MM.1S (cell line): ENCODE measurements at places on chromosomes 2 and 18.

DNA sequence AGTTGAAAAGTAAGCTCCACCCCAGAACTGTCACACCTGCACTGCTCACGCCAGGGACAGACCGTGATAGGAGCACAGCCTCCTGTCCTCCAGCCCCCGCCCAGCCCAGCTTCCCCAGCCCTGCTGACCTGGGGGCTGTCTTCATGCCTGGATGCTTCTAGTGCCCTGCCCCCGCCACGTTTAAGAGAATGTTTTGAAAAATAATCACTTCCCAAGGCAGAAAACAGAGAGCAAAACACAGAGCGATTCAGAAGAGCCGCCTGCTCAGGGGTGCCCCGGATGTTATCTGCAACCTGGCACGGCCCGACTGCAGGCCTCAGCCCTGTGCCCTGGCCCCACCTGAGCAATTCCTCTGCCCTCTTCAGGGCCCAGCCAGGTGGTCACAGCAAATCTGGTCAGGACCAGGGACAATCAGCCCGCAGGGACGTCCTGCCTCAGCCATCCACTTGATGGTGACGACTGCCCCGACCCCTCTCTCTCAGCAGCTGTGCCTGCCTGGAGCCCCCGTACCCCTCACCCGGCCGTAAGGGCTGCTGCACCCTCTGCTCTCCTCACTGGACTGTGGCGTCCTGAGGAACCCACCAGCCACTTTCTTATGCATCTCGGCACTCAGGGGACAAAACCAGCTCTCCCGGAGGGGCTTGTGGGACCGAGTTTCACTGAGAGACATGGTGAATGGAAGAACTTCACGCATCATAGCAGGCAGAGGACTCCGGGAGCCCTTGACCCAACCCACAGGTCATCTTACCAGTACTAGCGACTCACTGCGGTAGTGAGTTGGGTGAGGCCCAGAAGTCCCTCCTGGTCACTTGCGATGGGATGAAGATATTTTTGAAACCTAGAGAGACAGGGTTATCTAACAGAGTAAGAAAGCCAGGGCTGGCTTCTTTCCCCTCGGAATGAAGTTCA, 30.2 kb downstream of the ADI1 start:
- no peak for DNase-seq

GRCh38 chr2:55147531-55147930, 84.6 kb downstream of the CLHC1 start:
- no peak for DNase-seq

- DNase-seq = no peak
Observed at GRCh38 chr2:97963880-97964279, 31.9 kb downstream of the TMEM131 start.

DNA sequence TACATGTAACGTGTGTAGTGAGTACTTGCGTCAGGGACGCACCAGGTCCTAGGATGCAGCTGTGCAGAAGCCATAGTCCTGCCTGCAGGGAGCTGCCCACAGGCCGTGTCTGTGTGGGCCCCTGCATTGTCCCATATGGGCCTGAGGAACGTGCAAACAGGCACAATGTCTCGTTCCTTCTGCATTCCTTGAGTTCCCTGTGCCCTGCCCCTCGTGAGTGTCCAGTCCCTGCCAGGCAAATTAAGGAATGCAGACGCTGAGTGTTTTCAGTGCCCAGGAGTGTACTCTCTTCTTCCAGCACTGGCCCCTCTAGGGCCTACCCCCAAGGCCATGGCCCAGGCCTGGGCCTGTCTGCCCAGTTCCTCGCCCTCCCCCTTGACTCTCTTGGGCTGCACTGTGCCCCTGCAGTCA, 61.8 kb downstream of the FAM168B start:
- no peak for DNase-seq

DNA sequence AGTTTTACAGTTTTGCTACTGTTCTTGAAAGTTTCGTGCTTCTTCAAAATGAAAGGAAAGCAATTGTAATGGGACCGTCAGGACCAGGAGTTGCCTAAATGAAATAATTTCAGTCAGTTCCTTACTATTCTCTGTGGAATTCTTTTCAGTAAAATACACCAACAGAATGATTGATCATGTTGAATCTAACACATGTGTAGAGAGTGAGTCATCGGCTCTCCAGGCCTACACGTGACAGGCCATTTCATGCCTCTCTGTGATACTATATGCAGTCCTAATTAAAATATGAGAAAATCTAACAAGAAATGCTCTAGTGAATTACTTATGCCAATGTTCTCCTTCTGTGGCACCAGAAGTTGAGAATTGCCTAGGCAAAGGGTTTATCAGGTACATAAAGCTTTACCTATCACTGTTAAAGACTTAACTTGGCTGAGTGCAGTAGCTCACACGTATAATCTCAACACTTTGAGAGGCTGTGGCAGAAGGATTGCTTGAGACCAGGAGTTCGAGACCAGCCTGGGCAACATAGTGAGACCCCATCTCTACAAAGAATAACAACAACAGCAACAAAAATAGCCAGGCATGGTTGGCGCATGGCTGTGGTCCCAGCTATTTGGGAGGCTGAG, 199.4 kb downstream of the LRRTM1 start:
- DNase-seq = no peak

- no peak for DNase-seq
Observed at GRCh38 chr2:75667884-75668283, 21.3 kb downstream of the MRPL19 start.

DNA sequence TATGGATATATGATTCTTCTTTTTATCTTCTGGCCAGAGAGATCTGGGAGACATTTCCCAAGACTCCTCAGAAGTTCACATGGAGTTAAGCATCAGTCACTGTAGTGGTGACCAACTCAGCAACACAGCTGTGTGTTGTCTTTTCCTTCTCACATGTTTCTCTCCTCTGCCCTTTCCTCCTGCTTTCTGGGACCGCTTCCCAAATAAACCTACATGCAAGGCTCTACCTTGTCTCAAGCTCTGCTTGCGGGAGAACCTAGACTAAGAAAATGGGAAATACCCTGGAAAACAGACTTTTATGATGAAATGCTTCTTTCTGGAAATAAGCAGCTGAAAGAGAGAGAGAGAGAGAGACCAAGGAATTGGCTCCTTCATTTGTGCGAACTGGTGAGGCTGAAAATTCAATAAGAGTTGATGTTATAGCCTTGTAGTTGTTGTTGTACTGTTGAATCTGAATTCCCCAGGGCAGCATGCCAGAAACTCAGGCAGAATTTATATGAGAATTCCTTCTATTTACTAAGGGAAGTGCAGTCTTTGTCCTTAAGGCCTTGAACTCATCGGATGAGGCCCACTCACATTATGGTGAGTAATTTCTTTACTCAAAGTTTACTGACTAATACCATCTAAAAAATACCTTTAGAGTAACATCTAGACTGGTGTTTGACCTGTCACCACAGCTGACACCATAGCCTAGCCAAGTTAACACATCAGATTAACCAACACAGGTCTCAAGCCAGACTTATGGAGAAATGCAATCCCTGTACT, 22.7 kb upstream of the DSC1 start:
- DNase-seq = no peak

- DNase-seq = no peak
Observed at GRCh38 chr18:32328379-32328778, 138.5 kb downstream of the MEP1B start.

DNA sequence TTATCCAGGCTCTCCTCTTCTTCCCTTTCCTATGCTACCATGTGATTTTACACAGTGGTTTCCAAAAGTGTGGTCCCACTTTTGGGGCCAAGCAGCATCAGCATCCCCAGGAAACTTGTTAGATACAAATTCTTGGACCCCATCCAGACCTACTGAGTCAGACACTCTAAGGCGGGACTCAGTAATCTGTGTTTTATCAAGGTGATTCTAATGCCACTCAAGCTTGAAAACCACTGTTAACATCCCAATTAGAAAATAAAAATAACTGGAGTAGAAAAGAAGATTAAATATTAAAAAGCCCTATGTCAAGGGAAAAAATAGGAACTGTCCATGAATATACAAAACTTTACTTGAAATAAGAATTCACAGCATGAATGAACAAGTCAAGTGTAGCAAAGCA, 10.8 kb downstream of the DSG2 start:
- DNase-seq = no peak

DNA sequence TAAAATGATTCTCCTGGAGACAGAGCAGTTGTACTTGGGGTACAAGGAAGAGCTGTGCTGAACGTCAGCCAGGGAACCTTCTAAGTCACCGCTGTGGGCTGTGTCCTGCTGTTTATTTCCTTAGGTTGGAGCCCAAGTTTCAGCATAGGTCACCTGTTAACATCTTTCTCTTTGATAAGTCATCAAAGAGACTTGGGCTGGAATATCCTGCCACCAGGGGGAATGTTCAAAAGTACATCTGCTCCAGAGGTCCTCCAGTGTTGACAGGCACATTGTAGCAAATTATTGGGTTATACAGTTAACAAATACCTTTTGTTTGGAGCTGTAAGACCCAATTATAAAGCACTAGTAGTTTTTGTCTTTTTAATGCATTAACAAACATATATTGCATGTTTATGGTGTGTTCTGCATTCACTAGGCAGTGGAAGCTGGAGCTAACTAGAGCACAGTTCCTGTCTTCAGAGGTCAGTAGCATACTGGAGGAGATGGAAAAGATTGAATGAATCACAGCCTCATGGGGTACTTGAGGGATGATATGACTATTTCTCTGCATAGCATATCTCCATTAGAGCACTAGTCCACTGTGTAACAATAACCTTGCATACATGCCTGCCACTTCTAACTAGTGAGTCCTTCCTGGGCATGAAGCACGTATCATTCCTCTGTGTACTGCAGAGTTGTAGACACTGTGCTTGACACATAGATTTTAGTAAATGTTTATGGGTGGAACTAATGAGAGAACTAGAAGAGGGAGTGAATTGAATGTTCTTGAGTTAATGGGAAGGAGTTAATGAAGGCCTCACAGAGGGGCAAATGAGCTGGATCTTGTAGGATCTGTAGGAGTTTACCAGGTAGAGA, 182.1 kb downstream of the AGAP1 start:
- no peak for DNase-seq

DNA sequence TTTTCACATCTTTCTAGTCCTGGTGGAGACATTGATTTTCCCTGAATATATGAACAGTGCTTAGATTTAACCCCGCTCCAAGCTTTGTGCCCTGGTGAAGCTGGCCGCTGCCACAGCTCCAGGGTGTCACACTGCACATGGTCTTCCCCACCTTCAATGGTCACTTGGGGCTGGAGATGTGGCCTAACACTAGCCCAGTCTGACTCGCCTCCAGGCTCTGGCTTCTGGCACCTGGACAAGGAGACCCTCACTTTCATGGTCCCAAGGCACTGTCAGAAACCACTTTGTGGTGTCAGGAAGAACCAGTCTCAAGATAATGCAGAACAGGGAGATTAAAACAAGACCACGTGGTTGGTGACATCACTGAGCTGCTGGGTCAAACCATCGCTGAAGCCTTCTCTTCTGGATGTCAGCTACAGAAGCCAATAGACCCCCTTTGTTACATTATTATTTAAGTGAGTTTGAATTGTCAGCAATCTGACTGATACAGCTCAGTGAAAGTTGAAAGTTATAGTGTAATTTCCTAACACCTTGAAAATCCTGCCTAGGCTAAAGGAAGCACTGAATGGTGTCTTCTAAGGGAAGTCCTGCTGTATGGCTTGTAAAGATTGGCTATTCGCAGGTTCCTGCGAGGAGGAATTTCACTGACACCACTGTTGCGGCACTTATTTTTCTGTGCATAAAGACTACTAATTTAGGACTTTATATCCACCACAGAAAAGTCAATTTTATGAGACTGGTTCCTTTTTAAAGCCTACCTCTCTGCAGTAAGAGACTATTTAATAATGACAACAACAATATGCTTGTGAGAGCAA, 55.0 kb upstream of the CTDP1 start:
- DNase-seq = no peak
